Osteocyte (in vitro differentiated cells): ENCODE measurements at places on chromosomes 6 and 20. TPM values are rescaled to one million over a fixed set of nuclear protein-coding genes. Genes with fewer than 3 reads are reported as not detected.
A peak's percentile ranks its signal among the peaks of the same experiment; 100 is the strongest.

ZCCHC3 gene
- total RNA-seq = 22.4 and 22.7 TPM in 2 replicates

LY6G6F gene
- not detected in 2 replicates for total RNA-seq

TPD52L1 gene
- total RNA-seq = 7.2 and 9.9 TPM in 2 replicates

PRDM13 gene
- not detected in 2 replicates for total RNA-seq

CALHM4 gene
- total RNA-seq = not detected in 2 replicates

CTCFL gene
- not detected in 2 replicates for total RNA-seq

- H3K36me3 ChIP-seq = peaks cover 25% of the 10 kb centered on the region
- H3K4me3 ChIP-seq = no peak overlapping the region
- H3K27me3 ChIP-seq = no peaks in the 10 kb centered on the region
- peaks cover 73% of the 10 kb centered on the region for H3K4me1 ChIP-seq
Observed at GRCh38 chr6:112237066-112237465, 17.3 kb downstream of the LAMA4 start.

DNA sequence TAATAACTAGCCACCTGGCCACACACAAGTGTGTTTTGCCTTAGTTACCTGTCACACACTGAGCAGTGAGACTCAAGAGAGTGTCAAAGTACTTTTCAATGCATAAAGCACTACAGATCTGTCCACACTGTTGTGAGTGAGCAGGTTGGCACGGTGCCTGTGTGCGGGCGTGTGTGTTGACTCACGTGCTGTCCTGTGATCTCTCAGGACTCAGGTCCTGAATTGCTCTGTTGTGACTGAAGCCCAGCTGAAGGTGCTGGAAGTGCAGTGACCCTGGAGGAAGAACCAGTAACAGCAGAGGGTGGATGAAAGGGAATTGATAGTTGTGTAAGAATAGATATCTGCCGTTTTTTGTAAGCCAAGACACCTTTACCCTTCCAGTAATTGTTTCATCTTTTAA is 18.3 kb downstream of the SLC16A10 start:
- no peaks in the 10 kb centered on the region for H3K4me1 ChIP-seq
- no peak for DNase-seq
- no peak overlapping the region for H3K4me3 ChIP-seq
- peaks cover 38% of the 10 kb centered on the region for H3K27me3 ChIP-seq
- no peaks in the 10 kb centered on the region for H3K36me3 ChIP-seq

DNA sequence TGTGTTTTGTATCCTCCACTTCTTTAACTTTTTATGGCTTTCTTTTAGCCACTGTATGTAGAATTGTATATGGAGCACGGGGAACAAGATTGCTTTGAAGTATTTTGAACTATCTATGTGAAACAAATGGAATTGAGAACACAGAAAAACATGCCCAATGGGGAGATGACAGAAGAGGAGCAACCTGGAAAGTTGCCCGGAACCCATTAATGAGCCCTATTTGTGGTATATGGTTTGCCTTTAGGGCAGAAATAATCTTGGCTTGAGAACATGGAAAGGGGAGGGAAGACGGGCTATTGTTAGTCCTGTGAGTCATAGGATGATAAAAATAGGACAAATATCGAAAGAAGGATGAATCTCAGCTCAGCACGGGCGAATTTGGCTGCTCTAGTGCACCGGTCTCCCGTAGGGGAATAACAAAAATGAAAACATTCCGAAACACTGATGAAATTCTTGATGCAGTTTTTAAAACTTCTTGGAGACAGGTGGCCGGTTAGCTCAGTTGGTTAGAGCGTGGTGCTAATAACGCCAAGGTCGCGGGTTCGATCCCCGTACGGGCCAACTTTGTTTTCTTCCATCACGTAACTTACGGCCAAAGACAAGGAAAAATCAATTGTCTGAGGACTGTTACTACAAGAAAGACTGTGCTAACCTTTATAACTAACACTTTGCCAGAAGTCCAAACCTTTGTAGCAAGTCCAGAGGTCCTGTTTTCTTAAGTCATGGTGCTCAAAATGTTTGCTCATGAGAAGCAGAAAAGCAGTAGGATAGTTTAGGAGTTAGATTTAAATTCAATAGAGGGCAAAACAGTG is 15.7 kb downstream of the HMGN4 start:
- peaks cover 15% of the 10 kb centered on the region for H3K4me1 ChIP-seq
- DNase-seq = peak; percentile 90
- H3K36me3 ChIP-seq = no peaks in the 10 kb centered on the region
- H3K27me3 ChIP-seq = no peaks in the 10 kb centered on the region
- H3K4me3 ChIP-seq = no peak overlapping the region

- no peaks in the 10 kb centered on the region for H3K27me3 ChIP-seq
- DNase-seq = peak; percentile 66
- no peak overlapping the region for H3K4me3 ChIP-seq
Observed at GRCh38 chr20:23157734-23158133, 71.6 kb upstream of the CD93 start.

DNA sequence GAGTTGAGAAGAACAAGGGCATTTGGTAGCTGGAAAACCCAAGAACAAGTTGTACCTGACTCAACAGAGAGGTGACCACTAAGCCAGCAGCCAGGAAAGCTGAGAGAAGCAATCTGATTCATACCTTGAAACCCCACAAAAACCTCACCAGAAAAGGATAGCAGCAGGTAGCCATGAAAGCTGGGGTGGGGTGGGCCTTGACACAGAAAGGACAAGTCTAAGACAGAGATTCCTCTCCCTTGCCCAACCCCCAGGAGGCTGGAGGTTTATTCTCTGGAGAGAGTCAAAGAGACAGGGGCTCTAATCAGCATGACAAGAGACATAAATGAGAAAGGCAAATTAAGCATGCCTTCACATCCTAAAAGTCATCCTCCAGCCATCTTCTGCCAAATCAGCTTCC is 151.7 kb upstream of the DST start:
- no peak overlapping the region for H3K4me3 ChIP-seq
- peak overlapping the region; percentile 12 for H3K27ac ChIP-seq
- no peaks in the 10 kb centered on the region for H3K27me3 ChIP-seq

DNA sequence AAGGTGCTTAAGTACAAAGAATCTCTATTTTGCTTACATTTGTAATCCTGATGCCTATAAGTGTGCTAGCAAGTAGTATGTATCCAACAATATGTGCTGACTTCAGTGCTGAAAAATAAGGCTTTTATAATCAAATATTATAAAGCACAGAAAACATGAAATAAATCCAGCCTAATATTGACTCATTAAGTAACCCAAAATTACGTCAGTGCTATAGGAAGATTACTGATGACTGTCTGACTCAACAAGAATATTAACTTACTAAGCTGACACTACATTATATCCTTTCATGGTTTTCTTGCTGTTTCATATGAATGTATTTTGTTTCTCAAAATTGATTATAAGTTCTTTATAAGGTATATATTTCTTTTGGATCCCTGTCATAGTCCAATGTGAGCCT is 76.1 kb downstream of the ME1 start:
- peaks cover 18% of the 10 kb centered on the region for H3K4me1 ChIP-seq
- no peak overlapping the region for H3K4me3 ChIP-seq
- H3K36me3 ChIP-seq = peaks cover 17% of the 10 kb centered on the region
- no peak for DNase-seq
- no peaks in the 10 kb centered on the region for H3K27me3 ChIP-seq

DNA sequence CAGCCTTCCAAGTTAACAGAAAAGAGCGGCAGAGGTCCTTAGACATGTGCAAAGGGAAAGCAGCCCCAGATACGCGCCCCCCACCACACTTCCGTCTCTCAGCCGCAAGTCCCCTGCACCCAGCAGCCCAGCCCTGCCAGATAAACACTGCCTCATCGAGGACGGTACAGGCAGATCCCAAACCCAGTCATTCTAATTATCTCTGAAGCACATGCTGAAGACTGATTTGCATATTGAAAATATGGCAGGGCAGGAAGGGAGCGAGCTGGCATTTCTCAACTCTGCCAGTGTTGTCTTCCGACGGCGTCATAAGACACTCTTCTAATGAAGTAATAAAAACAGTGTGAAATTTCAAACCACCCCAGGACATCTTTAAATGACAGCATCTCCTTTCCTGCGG is 122.8 kb upstream of the CDH4 start:
- H3K4me1 ChIP-seq = no peaks in the 10 kb centered on the region
- H3K36me3 ChIP-seq = no peaks in the 10 kb centered on the region
- H3K27ac ChIP-seq = no peak overlapping the region
- no peaks in the 10 kb centered on the region for H3K27me3 ChIP-seq
- no peak overlapping the region for H3K4me3 ChIP-seq

DNA sequence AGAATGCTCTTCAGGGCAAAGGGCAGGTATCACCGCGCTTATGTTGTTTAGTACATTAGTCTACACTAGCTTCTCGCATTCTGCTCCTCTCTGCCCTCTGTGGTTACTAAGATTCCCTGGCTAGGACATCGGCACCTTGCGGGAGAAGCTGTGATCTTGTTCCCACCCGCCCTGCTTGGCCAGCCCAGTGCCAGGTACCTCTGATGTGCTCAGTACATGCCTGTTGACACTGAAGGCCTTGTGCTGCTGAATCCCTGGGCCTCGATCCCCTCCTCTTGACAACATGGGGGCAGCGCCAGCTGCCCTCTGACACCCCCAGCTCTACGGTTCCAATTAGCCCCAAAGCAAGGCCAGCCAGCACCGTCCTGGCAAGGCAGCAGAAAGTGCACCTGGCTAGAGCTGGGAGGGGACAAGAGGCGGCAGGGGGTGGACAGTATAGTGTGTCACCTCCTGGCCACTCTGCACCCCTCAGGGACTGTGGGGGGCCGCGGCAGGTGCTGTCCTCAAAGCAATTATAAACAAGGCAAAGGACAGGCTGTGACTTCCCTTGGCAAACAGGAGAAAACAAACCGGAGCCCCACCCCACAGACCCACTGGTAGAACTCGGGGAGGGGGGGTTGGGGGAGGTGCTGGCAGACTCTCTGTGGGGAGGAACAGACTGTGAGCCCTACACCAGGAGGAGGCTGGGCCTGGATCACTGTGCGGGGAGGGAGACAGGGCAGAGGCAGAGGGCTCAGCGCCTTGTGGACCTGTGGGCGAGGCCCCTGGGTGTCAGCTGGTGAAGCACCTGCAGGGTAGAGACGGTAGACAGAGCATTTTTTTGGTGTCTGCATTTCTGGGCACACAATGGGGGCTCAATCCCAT is 7.1 kb downstream of the TFEB start:
- no peaks in the 10 kb centered on the region for H3K27me3 ChIP-seq
- DNase-seq = no peak
- no peak overlapping the region for H3K4me3 ChIP-seq
- H3K4me1 ChIP-seq = peaks cover 31% of the 10 kb centered on the region
- H3K27ac ChIP-seq = no peak overlapping the region

DNA sequence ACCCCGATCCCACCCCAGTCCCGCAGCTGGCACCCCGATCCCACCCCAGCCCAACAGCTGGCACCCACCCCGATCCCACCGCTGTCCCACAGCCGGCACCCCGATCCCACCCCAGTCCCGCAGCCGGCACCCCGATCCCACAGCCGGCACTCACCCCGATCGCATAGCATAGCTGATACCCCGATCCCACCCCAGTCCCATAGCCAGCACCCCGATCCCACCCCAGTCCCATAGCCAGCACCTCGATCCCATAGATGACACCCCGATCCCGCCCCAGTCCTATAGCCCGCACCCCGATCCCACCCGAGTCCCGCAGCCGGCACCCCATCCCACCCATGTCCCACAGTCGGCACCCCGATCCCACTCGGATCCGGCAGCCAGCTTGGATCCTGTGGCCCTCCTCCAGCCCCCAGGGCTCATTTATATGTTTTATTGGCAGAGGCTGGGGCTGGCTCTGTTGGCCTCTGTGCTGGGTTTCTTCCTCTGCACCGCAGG is 897 bp upstream of the GMEB2 start:
- peaks cover 18% of the 10 kb centered on the region for H3K4me1 ChIP-seq
- peak overlapping the region; percentile 76 for H3K4me3 ChIP-seq
- peak overlapping the region; percentile 66 for H3K27ac ChIP-seq
- no peaks in the 10 kb centered on the region for H3K36me3 ChIP-seq
- H3K27me3 ChIP-seq = no peaks in the 10 kb centered on the region

- no peak for DNase-seq
- no peaks in the 10 kb centered on the region for H3K27me3 ChIP-seq
- no peak overlapping the region for H3K4me3 ChIP-seq
- peaks cover 33% of the 10 kb centered on the region for H3K36me3 ChIP-seq
Observed at GRCh38 chr20:37733416-37733815, 39.6 kb downstream of the CTNNBL1 start.

DNA sequence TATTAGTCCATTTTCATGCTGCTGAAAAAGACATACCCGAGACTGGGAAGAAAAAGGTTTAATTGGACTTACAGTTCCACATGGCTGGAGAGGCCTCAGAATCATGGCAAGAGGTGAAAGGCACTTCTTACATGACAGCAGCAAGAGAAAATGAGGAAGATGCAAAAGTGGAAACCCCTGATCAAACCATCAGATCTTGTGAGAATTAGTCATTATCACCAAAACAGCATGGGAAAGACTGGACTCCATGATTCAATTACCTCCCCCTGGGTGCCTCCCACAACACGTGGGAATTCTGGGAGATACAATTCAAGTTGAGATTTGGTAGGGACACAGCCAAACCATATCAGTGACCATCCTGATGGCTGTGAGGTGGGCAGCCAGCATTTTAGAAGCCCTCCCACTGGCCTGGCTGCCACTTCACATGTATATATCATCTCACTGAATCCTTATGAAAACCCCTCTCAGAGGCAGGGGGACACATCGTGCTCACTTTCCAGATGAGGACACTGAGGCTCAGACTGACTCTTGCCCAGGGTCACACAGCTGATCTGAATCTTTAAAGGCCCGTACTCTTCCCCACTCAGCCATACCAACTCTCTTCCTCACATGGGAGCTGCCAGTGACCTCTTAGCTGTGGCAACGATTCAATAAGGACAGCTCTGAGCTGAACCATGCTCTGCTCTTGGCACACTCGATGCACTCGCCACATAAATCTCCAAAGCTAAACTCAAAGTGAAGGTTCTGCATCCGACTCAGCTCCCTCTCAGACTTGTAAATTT is 25.7 kb downstream of the BMP7 start:
- H3K27ac ChIP-seq = no peak overlapping the region
- no peaks in the 10 kb centered on the region for H3K36me3 ChIP-seq
- no peak for DNase-seq

- no peak overlapping the region for H3K27ac ChIP-seq
- DNase-seq = no peak
- H3K27me3 ChIP-seq = no peaks in the 10 kb centered on the region
- H3K4me1 ChIP-seq = peaks cover 42% of the 10 kb centered on the region
- no peaks in the 10 kb centered on the region for H3K36me3 ChIP-seq
Observed at GRCh38 chr6:15331143-15331542, 85.3 kb downstream of the JARID2 start.
